ENCODE measurements at places on chromosomes 5 and 9.

- DNase-seq: no peak
- no peak overlapping the region for H3K4me3 ChIP-seq
- H3K27ac ChIP-seq: no peak overlapping the region
These were observed 96.3 kb upstream of the VCAN start for GRCh38 chr5:83375049-83375745.

- H3K4me1 ChIP-seq: peaks cover 9% of the 10 kb centered on the region
- no peak overlapping the region for H3K4me3 ChIP-seq
These were observed 20.1 kb downstream of the STK10 start for GRCh38 chr5:172167895-172168294.

DNA sequence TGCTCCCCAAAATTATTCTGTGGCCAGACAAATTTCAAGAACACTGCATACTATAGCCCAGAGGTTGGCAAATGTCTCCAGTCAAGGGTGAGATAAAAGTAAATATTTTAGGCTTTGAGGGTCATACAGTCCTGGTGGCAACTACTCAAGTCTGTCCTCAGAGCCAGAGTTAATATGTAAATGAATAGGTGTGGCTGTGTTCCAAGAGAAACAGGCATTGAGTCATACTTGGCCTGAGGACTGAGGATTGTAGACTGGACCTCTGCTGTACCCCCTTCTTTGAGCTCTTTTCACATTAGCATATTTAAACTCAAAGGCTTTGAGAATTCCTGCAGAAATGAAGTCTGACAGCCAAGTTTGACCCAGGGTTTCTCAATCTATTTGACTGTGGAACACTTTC, 129.2 kb upstream of the PTCH1 start:
- H3K4me1 ChIP-seq: no peaks in the 10 kb centered on the region
- no peak overlapping the region for H3K4me3 ChIP-seq
- H3K27me3 ChIP-seq: no peaks in the 10 kb centered on the region
- no peak for DNase-seq
- H3K36me3 ChIP-seq: no peaks in the 10 kb centered on the region

DNA sequence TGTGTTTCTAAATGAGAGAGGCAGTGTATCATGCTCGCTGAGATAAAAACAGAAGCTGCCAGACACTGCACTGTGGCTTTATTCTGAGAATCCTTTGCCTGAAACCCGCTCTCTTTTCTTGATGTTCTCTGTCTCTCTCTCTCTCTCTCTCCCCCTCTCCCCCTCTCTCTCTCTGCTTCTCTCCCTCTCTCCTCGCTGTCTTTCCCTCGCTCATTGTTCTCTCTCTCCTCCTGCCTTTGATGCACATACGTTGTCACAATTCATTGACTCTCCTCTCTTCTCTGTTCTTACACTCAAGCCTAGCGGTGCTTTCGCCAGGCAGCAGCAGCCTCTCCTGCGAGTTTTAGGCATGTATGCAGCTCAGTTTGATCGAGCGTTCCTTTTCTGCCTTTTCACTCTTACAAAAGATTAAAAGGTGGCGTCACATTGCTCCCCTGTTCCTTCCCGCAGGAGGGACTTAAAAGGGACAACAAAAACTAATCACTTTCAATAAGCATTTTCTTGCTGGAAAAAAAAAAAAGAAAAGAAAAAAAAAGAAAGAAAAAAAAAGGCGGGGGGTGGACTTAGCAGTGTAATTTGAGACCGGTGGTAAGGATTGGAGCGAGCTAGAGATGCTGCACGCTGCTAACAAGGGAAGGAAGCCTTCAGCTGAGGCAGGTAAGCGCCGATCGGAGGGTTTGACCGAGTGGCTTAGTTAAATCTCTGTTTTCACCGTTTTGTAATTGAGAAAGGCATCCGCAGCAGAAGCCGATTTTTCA, 717.9 kb upstream of the WWC1 start:
- no peaks in the 10 kb centered on the region for H3K36me3 ChIP-seq
- H3K4me3 ChIP-seq: no peak overlapping the region
- H3K4me1 ChIP-seq: no peaks in the 10 kb centered on the region
- no peak for DNase-seq

DNA sequence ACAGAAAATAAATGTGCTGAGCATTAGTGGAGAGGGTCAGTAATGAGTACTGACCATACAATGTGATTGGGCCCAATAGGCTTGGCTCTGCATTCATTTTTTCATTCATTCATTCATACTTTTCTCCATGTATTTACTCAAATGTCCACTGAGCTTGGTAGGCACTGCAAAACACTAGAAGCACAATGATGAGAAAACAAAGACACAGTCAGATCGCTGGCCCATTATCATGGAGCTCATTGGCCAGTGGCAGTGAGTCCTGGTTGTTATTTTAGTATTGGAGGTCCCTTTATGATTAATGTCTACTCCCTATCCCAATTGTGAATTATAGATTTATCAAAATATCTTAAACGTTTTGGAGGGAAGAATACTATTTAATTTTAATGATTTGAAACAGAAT, 1079.7 kb upstream of the DMAC1 start:
- H3K4me3 ChIP-seq: no peak overlapping the region
- no peak for DNase-seq
- no peaks in the 10 kb centered on the region for H3K27me3 ChIP-seq
- no peaks in the 10 kb centered on the region for H3K4me1 ChIP-seq
- no peaks in the 10 kb centered on the region for H3K36me3 ChIP-seq
- no peak overlapping the region for H3K27ac ChIP-seq

DNA sequence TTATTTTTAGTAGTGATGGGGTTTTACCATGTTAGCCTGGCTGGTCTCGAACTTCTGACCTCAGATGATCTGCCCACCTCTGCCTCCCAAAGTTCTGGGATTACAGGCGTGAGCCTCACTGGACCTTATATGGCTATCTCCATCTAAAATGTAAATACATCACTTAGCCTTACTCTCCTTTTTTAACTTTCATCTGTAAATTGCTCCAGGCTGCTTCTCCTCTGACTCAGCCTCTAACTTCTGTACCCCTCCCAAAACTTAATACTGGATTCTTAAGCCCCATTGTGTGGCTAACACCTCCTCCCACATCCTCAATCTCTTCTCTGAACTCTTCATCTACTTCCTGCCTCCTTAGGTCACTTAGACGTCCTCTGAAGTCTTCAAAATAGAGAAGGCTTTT, 4.0 kb downstream of the SNX30 start:
- H3K27me3 ChIP-seq: no peaks in the 10 kb centered on the region
- peak; percentile 49 for DNase-seq
- peak overlapping the region; percentile 15 for H3K27ac ChIP-seq
- no peak overlapping the region for H3K4me3 ChIP-seq

GRCh38 chr9:137029058-137029936, 1.3 kb upstream of the ABCA2 start:
- peaks cover 49% of the 10 kb centered on the region for H3K4me1 ChIP-seq
- DNase-seq: no peak
- no peaks in the 10 kb centered on the region for H3K27me3 ChIP-seq
- H3K36me3 ChIP-seq: no peaks in the 10 kb centered on the region
- H3K4me3 ChIP-seq: peak overlapping the region; percentile 70

DNA sequence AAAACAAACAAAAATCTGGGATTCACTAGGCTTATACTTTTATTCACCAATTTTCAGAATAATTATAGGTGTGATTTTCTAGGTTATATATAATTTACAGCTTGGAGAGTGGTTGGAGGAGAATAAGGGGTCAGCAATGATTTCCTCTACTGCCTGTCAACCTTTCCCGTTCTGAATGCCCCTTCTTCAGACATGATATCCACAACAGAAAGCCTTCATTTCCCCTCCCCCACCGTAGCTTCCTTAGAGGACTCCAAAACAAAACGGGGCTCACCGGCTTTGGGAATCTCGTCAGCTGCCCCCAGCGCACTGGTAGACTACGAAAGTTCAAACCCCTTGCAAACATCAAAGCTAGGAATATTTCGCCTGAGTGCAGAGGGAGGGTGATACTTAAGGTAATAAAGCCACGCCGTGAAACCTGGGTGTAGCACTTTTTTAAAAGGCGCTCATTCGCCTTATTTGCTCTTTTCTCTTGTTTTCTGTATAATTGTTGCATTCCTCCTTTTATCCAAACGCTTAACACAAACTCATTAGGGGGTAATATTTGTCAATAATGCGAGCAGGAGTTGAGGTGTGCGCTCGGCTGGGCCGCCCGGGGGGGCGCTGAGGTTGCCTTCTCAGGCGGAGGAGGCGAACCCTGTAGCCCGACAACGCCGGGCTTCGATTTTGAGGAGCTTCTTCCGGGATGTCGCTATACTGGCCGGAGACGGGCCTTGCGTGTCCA, 2.4 kb downstream of the OTP start:
- H3K27ac ChIP-seq: no peak overlapping the region
- no peaks in the 10 kb centered on the region for H3K36me3 ChIP-seq
- H3K4me3 ChIP-seq: no peak overlapping the region
- no peaks in the 10 kb centered on the region for H3K27me3 ChIP-seq
- H3K4me1 ChIP-seq: peaks cover 3% of the 10 kb centered on the region

GRCh38 chr5:176816043-176816745, 5.8 kb downstream of the UNC5A start:
- H3K27me3 ChIP-seq: no peaks in the 10 kb centered on the region
- no peak for DNase-seq
- no peak overlapping the region for H3K4me3 ChIP-seq
- H3K36me3 ChIP-seq: no peaks in the 10 kb centered on the region
- peaks cover 46% of the 10 kb centered on the region for H3K4me1 ChIP-seq

DNA sequence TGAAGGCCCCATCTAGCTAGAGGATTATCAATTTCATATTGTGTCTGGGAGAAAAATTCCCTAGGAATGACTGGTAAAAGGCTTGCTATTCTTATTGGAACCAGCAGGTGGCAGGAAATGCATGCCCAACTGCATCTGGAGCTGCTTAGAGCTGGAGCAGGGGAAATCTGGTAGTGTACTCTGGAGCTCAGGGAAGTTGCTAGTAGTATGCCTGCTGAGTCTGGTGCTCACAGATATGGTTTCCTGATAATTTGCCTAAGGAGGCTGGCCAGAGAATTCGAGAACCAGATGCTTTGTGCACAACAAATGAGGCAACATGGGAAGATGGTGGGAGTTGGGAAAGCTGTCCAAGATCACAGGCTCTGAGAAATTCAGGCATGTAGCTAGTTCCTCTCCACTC, 53.7 kb downstream of the G3BP1 start:
- H3K27me3 ChIP-seq: no peaks in the 10 kb centered on the region
- peak; percentile 36 for DNase-seq
- H3K36me3 ChIP-seq: no peaks in the 10 kb centered on the region
- no peaks in the 10 kb centered on the region for H3K4me1 ChIP-seq
- H3K4me3 ChIP-seq: no peak overlapping the region

- no peak overlapping the region for H3K4me3 ChIP-seq
- H3K27ac ChIP-seq: no peak overlapping the region
- DNase-seq: no peak
- H3K36me3 ChIP-seq: no peaks in the 10 kb centered on the region
These were observed 222.6 kb upstream of the GLRA1 start for GRCh38 chr5:152147286-152147685.

DNA sequence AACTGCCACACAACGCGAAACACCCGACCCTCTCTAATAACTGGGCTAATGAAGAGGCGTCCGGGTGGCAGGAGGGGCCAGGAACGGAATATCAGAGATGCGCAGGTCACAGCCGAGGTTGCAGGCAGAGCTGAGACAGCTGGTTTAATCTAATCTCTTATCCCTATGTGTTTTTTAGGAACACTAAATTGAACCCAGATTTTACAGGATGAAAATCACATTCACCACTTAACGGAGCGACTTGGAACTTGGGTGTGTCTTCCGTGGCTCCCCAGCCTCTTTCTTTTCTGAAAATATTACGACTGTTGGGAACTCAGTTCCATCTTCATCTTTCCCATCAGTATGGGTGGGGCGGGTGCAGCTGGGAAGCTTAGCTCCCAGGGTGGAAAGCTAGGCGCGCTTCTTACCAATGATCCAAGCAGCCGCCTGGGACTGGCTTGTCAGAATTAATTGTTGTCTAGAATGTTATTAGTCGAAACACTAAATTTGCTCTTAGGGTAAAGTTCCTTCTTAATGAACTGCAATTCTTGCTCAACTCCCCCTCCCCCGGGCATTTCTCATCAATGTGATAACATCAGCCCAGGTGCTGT, 92.5 kb downstream of the IRX2 start:
- DNase-seq: no peak
- no peaks in the 10 kb centered on the region for H3K27me3 ChIP-seq
- H3K36me3 ChIP-seq: no peaks in the 10 kb centered on the region
- no peaks in the 10 kb centered on the region for H3K4me1 ChIP-seq
- no peak overlapping the region for H3K4me3 ChIP-seq

DNA sequence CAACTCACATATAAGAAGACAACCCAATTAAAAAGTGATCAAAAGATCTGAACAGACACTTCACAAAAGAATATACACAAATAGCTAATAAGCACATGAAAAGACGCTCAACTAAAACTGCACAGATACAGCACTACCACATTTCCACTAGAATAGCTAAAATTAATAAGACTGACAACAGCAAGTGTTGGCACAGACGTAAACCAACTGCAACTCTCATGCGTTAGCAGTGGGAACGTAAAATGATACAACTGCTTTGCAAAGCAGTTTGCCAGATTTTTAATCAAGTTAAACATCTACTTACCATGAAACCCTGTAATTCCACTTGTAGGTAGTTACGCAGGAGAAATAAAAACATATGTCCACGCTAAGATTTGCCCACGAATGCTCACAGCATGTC, 9.0 kb downstream of the SEMA4D start:
- no peak overlapping the region for H3K27ac ChIP-seq
- no peaks in the 10 kb centered on the region for H3K27me3 ChIP-seq
- DNase-seq: no peak
- H3K36me3 ChIP-seq: no peaks in the 10 kb centered on the region

DNA sequence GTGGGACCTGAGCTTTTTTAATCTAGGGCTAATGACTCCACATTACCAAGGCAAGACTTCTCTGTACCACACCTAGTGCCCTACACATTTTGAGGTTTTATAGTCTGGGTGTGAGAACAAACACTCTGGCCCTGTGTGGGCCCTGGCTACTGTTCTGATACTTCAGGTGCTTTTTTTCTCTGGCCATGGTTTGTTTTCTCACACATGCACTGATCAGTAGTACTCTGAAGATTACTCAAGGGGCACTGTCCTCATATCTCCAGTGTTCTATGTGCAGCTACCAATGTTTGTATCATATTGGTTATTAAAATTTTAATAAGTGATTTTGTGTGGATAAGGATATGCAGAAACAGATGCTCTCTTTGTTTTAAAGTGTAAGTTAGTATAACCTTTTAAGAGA, 5.9 kb upstream of the C9orf40 start:
- peaks cover 7% of the 10 kb centered on the region for H3K36me3 ChIP-seq
- no peak overlapping the region for H3K27ac ChIP-seq
- H3K4me3 ChIP-seq: no peak overlapping the region

GRCh38 chr5:56507351-56507930, 274.3 kb upstream of the ANKRD55 start:
- no peaks in the 10 kb centered on the region for H3K4me1 ChIP-seq
- H3K4me3 ChIP-seq: no peak overlapping the region
- H3K27ac ChIP-seq: no peak overlapping the region
- no peak for DNase-seq
- H3K36me3 ChIP-seq: no peaks in the 10 kb centered on the region
- H3K27me3 ChIP-seq: no peaks in the 10 kb centered on the region
